ENCODE measurements at places on chromosomes 1 and 21. TPM values are rescaled to one million over a fixed set of nuclear protein-coding genes. Genes with fewer than 3 reads are reported as not detected.

- DNase-seq: no peak
Measured at GRCh38 chr1:205326812-205327466, 5.4 kb upstream of the NUAK2 start.

Gene DENND2D
- total RNA-seq: 37.3 TPM

DNA sequence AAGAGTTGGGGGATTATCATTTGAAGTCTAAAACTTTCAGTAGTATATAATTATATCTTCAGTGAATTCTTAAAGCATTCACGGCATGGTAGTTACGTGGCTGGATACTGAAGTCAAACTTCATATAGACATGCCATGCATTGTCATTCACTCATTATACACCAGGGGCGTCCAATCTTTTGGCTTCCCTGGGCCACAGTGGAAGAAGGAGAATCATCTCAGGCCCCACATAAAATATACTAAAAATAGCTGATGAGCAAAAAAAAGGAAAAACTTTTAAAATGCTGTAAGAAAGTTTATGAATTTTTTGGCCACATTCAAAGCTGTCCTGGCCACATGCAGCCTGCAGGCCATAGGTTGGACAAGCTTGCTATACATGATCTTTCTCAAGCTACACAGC, 43.8 kb downstream of the DENND1B start:
- DNase-seq: no peak

DNA sequence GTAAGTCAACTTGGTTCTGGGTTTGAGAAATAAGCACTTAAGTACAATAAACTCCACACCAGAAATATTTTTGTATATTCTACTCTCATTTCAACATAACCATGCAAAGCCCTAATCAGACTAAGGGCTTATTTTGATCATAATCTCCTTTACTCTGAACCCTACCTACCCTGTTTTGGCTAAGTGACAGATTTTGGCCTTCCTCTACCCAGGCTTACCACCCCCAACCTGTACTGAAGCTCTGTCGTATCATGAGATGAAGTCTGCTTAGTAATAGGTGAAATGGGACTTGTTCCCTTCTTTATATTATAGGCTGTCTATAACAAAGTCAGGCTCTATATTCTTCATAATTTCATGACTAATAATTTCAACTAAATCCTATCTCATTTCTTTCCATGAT, 135.5 kb downstream of the RERE start:
- no peak for DNase-seq

GRCh38 chr1:3391711-3392110, 62.8 kb upstream of the ARHGEF16 start:
- no peak for DNase-seq

GRCh38 chr21:41731081-41731480, 35.8 kb downstream of the RIPK4 start:
- DNase-seq: no peak
